ENCODE measurements at places on chromosomes 4 and X.

GRCh38 chrX:64184396-64184795 is 21.1 kb downstream of the AMER1 start:
- DNase-seq, result no peak

GRCh38 chr4:76897536-76898384 is at the start of gene SOWAHB:
Gene SOWAHB (minus strand): TSS chr4:76898144. CDS start chr4:76897849, 295 bp downstream.
- no peak for DNase-seq

GRCh38 chrX:140091125-140091886 is 126.0 kb upstream of the CXorf66 start:
- no peak for DNase-seq

GRCh38 chr4:114603497-114603896 is 4.9 kb downstream of the UGT8 start:
- no peak for DNase-seq

DNA sequence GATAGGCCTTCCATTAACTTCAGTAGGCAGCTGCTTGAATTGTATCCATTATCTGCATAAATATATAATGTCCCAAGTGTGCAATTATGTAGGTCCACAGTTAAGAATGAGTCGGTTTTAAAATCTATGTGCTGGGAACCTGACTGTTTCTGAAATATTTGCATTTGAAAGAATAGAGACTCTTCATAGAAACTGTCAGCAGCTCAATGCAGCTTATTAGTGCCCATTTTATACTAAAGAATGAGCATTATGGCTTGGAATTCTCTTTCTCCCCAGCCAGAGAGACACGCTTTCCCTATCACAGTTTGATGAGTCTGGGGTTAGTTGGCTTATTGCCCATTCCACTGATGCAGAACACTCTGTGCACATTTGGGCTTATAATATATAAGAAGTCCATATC is 202.0 kb upstream of the PCDH7 start:
- no peak for DNase-seq
